Stimulated activated CD8-positive, alpha-beta memory T cell treated with anti-CD3 and anti-CD28 coated beads, Interleukin-7, amount 100 ng/mL, for 1 hour (primary cell): ENCODE measurements at places on chromosomes 4 and X.

- no peak for DNase-seq
These were observed 44.0 kb downstream of the MGST2 start for GRCh38 chr4:139709660-139710059.

GRCh38 chrX:148120151-148120550 lies 139.0 kb downstream of the FMR1NB start:
- no peak for DNase-seq

DNA sequence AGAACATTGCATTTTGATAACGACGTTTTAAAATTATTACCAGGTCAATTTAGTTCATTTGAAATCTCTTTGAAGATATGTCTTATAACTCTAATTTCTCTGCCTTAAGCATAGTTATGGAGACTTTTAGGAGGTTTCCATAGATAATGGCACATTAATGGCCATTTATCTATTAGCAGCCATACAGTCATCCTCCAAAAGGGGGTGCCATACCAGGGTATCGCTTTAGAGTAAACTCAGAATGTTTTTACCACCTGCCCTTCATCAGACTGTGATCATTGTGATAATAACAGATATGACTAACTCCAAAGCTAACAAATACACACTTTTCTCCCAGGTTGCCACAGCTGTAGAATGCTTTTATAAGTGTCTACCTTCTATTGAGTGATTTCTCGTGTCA lies 461.5 kb downstream of the FSTL5 start:
- DNase-seq = no peak

DNA sequence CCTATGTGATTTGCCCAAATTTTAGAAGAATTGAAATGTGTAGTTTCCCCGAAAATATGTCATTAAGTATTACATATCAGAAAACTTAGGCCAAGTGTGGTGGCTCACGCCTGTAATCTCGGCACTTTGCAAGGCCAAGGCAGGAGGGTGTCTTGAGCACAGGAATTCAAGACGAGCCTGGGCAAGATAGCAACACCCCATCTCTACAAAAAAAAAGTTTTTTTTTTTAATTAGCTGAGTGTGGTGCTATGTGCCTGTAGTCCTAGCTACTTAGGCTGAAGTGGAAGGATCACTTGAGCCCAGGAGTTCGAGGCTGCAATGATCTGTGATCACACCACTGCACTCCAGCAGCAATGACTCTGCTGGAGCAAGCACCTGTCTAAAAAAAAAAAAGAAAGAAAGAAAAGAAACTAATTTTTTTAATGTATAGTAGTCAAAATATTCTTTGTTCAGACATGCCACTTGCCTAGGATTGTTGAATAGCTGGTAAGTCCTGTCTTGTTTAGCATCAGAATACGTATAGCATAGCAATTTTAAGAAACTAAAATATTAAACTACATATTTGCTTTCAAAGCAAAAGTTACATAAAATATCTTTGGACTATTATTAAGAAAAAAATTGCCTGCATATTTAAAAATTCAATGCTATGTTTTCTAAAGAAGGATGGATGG lies 40.1 kb upstream of the GAB1 start:
- DNase-seq = no peak

GRCh38 chr4:105900541-105900940 lies 5.3 kb downstream of the NPNT start:
- no peak for DNase-seq

DNA sequence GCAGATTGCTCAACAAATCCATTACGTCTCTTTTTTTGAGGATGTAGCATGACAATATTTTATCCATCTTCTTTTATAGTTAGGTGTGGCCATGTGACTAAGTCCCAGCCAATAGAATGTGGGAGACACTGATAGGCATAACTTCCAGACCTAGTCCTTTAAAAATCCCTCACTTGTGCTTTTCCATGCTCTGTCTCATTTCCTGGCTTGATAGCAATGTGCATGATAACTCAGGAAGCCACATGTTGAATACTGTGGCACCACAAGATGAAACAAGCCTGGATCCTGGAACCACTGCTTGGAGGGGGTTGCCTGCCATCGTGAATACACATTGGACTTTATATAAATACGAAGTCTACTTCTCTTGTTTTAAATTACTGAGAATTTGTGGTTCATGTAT lies 184.0 kb upstream of the NEIL3 start:
- no peak for DNase-seq

DNA sequence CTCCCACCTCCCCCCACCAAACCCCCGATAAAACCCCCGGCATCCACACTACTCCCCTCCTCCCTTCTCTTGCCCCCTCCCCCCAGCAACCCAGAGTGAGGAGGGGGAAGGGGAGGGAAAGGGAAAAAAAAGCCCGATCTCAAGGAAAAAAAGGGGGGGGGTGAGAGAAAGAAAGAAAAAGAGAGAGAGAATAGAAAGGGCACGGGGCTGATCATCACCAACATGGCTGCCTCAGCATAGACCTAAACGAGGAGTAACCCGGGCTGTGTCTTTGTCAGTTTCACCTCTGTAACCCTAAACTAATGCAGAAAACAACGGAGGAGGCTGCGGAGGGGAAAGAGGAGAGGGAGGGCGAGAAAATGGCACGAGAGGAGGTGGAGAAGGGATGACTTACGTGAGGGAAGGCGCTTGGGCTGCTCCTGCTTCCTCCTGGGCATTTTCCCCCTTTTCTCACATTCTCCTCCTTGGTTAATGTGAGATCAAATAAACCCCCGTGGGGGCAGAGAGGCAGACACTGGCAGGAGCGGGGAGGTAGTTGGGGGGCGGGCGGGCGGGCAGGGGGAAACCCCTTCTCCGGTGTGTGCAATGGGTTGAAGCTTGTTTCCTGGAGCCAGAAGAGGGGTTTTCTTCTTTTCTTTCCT lies 532 bp downstream of the ZNF827 start:
- DNase-seq = peak; percentile 4

- DNase-seq = no peak
These were observed 56.6 kb upstream of the PACRGL start for GRCh38 chr4:20643631-20644030.

DNA sequence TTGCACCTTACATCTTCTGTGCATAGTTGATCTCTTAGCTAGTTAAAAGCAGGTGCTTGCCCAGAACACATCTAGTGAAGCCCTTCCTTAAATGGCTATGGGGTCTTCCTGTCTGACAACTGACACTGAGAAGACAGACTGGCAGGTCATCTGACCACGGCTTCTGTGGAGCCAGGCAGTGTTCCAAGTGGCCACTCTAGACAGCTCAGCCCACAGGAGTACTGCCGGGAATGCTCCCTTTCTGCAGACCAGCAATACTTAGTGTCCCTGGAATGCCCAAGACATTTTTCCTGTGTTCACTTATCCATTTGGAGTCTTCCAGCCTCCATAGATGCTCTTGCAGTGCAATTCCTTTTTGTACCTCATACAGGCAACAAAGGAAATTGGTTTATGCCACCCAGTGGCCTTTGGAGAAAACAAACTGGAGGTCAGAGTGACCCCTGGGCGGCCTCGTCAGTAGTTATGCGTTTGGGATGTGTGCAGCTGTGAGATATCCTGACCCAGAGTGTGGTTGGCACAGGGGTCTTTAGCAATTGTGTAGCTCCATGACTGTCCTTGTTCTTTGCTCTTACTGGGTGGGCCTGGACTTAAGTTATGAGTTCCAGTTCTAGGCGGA lies 335.5 kb downstream of the ARHGAP10 start:
- DNase-seq = no peak

GRCh38 chr4:180164799-180165198 lies 2078.4 kb upstream of the TENM3 start:
- no peak for DNase-seq

- DNase-seq = no peak
These were observed 388.4 kb upstream of the SPOCK3 start for GRCh38 chr4:167622481-167623240.

- no peak for DNase-seq
These were observed 37.5 kb upstream of the TMEM150C start for GRCh38 chr4:82599336-82599735.

DNA sequence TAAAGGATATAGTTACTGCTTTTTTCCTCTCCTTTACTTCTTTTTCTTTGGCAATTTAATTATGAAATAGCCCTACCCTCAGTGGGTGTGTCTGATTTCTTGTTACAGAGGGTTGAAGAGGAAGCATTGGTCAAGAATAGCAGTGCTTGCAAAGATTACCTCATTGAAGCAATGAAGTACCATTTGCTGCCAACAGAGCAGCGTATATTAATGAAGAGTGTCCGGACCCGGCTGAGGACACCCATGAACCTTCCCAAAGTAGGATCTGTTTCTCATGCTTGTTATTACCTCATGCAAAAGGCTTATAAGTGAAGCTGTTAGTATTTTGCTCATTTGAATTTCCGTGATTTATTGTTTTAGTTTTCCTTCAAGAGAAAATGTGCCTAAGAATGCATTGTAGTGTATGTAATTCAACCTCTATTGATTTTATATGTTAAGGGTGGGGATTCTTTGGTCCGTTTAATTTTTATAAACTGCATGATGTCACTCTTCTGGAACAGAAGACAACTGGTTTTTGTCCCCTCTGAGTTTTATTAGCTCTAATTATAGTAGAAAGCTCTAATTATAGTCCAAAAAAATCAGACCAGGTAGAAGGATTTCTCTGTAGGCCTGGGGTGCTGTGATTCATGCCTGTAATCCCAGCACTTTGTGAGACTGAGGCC lies 27.9 kb upstream of the MSMO1 start:
- DNase-seq = no peak

- no peak for DNase-seq
These were observed 33.3 kb downstream of the APBB2 start for GRCh38 chr4:41181037-41181436.

- no peak for DNase-seq
These were observed 94.7 kb upstream of the DIPK2B start for GRCh38 chrX:45295259-45295986.

DNA sequence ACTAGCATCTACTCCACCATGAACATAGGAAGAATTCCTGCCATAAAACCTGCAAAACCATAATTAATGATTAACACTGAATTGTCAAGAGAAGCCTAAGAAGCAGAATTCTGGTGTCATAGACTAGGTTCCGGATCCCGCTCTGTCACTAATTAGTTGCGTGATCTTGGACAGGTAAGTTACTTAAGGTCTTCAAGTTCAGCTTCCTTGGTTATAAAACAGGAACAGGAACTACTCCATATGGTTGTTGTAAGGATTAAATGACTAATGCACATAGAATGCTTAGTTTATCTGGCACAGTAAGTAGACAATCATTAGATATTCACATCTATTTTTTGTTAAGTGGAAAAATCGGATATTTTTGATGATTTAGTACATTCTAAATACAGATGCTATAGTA lies 14.3 kb downstream of the G3BP2 start:
- no peak for DNase-seq

DNA sequence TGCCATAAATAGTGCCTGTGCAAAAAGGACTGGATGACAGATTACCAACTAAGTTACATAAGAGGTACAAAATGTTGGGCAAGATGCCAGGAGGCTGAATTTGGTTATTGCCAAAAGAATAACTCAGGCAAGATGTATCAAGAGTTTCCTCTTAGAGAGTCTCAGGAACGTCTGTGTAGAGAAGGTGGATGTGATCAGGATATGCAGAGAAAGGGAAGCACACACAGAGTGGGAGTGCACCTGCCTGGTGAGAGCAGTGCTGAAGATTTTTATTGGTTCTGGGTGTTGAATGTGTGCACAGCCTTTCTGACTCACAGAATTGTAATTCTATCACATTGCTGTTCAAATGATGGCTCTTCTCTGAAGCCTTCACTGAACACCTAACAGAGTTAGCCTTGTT lies 156.8 kb upstream of the HS3ST1 start:
- DNase-seq = no peak

DNA sequence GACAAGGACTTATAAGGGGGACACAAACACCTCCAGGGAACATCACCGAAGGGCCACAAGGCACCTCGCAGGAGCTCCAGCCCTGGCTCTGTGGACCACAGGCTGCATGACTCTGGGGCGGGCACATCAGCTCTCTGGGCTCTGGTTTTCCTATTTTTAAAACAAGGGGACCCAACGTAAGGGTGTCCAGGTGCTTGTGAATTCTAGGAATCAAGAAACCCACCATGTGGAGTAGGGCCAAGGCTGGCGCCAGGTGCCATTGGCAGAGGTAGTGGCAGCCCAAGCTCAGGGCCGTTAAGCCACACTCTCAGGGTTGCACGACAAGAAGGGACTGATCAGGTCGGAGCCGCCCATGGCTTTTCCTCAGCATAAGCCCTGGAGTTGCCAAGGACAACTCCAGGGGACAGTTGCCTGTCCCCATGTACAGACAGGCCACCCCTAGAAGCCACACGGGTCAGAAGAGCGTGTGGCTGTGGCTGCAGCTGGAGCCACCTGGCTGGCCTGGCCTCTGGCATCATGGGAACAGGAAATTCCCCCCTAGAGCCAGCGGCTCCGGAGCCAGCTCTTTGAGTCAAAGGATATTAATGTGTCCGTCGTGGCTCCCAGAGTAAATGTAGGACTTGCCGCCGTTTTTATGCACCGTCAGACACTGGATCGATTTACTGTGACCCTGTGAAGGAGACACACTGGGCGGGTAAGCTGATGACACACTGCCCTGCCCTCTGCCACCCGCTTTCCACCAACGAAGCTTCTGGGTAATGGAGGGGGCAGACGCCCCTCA lies 32.5 kb downstream of the WDR1 start:
- DNase-seq = no peak

DNA sequence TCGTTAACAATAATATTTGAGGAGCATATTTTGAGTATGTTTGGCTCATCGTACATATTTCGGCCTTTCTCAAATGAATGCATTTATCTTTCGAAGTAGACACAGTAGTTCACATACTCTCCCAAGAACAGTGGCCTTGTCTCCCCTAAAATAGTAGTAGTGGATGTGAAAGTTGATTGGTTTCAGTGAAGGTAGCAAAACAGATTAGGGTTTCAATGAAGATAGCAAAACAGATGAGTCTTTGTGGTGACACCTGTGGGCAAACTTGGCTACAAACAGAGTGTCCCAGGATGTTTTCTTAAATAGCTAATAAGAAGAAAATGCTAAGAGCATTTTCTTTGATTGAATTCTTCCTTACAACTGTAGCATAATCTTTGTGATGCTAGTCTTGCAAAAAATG lies 67.0 kb downstream of the USP9X start:
- DNase-seq = no peak

GRCh38 chrX:14228611-14229010 lies 198.9 kb upstream of the GEMIN8 start:
- no peak for DNase-seq

- peak; percentile 20 for DNase-seq
These were observed 47.8 kb downstream of the APLN start for GRCh38 chrX:129606918-129607317.

GRCh38 chrX:131778269-131779218 lies 234.7 kb downstream of the OR13H1 start:
- DNase-seq = peak; percentile 27

GRCh38 chrX:18956303-18957032 lies 27.4 kb downstream of the PHKA2 start:
- DNase-seq = no peak

GRCh38 chrX:13855689-13856450 lies 39.0 kb upstream of the GPM6B start:
- no peak for DNase-seq

- no peak for DNase-seq
These were observed 12.3 kb downstream of the AASDH start for GRCh38 chr4:56374956-56375355.

GRCh38 chr4:5708449-5709206 lies at the start of gene EVC2:
Gene EVC2 (minus strand): TSS chr4:5708559. CDS start chr4:5708513, 46 bp downstream.
- peak; percentile 13 for DNase-seq

- DNase-seq = no peak
These were observed 101.1 kb downstream of the ADGRL3 start for GRCh38 chr4:61301271-61301670.
